ENCODE measurements at places on chromosomes 2 and 18. TPM values are rescaled to one million over a fixed set of nuclear protein-coding genes. Genes with fewer than 3 reads are reported as not detected.

Gene FAM168B
- polyA plus RNA-seq, result 99.2 TPM

Gene MC4R
- 0.06 TPM for polyA plus RNA-seq

Gene MBP
- 4.7 TPM for polyA plus RNA-seq

Gene WDR54
- polyA plus RNA-seq, result 19.5 TPM

Gene DNAJC5G
- not detected for polyA plus RNA-seq

Gene MYOM1
- polyA plus RNA-seq, result 0.02 TPM

Gene PLGLB2
- polyA plus RNA-seq, result 4.5 TPM

Gene ESPNL
- 1.0 TPM for polyA plus RNA-seq

Gene UGT1A5
- polyA plus RNA-seq, result not detected

Gene ALLC
- not detected for polyA plus RNA-seq

Gene MEP1B
- polyA plus RNA-seq, result not detected

Gene COL4A3
- polyA plus RNA-seq, result not detected

Gene MROH2A
- not detected for polyA plus RNA-seq

Gene CHCHD5
- 15.2 TPM for polyA plus RNA-seq

Gene UBXN4
- 92.0 TPM for polyA plus RNA-seq

Gene NR4A2
- polyA plus RNA-seq, result 1.0 TPM

Gene ERLEC1
- 73.5 TPM for polyA plus RNA-seq

Gene RNU2-63P
- not detected for polyA plus RNA-seq

Gene RTP5
- not detected for polyA plus RNA-seq

Gene ADCYAP1
- polyA plus RNA-seq, result not detected

Gene CKAP2L
- polyA plus RNA-seq, result 2.9 TPM
